ENCODE measurements at places on chromosomes 12 and 14.

DNA sequence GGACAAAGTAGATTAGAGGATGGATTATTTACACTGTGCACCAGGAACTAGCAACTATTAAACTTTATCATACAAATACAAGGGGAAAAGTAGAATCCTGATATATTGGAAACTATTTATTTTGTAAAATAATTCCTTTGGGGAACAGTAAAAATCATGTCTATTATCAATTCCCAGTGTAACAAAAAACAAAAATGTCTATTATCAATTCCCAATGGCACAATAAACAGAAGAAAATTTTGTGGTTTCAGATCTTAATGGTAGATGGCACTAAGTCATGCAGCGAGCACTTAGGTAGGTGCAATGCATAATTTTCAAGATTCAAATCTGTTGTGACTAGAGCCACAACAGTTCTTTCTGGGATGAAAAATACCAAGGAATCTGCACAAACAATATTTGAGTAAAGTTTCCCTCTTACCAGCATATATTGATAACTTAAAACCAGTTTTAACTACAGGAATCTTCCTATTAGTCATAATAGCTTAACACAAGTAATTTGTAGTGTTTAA is 13.7 kb downstream of the CFL2 start:
- DNase-seq: peak; percentile 40

DNA sequence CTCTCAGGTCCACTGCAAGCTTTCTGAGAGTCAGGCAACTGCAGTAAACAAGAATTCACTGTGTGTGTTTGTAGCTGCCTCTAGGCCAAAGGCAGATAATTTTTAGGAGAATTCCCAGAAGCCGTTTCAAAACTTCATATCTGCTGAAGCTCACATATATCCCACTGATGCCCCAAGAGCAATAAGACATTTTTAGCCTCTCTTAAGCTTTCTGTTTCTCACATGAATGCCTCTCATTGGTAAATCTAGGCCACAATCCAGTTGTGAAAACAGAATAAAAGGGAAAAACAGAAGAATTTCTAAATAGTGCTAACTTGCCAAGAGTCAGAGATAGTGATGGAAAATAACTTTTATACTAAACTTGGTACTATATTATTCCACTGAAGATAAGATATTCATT is 48.5 kb upstream of the LIN7A start:
- no peak for DNase-seq

GRCh38 chr12:103130564-103130963 is 173.1 kb downstream of the ASCL1 start:
- DNase-seq: no peak

DNA sequence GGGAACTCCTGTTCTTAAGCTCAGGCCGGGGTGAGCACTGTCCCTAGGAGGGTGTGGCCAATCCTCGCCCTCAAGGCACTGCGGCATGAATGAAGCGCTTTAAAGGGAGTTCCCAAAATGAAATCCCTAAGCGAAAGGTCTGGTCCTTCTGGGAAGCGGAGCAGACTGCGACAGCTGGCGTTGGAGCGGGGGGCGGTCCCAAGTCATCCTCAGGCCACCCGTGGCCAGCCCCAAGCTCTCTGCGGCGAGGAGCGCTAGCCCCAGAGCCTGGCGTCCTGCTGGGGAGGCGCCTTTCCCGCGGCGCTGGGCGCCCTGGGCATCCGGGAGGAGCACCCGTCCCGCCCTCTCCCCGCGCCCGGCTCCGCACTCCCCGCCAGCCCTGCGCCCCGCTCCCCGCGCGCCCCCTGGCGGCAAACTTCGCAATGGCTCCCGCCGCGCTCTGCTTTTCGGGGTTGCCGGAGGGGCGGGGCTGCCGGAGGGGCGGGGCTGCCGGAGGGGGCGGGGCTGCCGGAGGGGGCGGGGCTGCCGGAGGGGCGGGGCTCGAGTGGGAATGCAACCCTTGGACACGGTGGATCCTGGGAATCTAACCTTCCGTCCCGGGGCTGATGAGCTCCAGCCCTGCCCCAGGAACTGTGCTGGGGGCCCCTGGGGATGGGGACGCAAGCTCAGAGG is 25.4 kb downstream of the ZBTB42 start:
- DNase-seq: peak; percentile 51

GRCh38 chr12:57524814-57525614 is 2.4 kb downstream of the MBD6 start:
- DNase-seq: no peak

- DNase-seq: no peak
Observed at GRCh38 chr14:32443890-32444661, 115.0 kb downstream of the AKAP6 start.

- DNase-seq: no peak
Observed at GRCh38 chr14:89251061-89251460, 166.0 kb downstream of the FOXN3 start.

DNA sequence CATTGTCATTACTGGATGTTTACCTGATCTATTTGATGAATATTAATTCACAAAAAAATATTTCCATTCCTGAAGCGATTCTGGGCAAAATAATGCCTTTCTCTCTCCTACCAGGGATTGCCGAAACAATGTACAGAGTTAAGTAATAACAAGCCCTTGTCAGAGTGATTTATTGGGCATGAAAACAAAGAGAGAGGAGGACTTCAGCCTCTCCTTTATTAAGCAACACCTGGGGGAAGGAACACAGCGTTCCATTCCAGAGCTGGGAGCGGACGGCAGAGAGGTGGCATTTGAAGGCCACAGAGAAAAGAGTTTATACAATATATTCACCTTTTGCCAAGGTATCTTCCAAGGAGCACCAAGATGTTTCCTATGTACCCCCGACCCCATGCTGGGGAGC is 165.8 kb downstream of the KSR2 start:
- DNase-seq: no peak

GRCh38 chr12:68491204-68491960 is 119.3 kb upstream of the RAP1B start:
- DNase-seq: no peak

GRCh38 chr12:45725631-45726602 is 3.6 kb upstream of the ARID2 start:
- DNase-seq: peak; percentile 64

All from NCI-H526 treated with DMSO at 0.1 percent for 48 hours (cell line).